ENCODE measurements at places on chromosomes 1 and 21.

DNA sequence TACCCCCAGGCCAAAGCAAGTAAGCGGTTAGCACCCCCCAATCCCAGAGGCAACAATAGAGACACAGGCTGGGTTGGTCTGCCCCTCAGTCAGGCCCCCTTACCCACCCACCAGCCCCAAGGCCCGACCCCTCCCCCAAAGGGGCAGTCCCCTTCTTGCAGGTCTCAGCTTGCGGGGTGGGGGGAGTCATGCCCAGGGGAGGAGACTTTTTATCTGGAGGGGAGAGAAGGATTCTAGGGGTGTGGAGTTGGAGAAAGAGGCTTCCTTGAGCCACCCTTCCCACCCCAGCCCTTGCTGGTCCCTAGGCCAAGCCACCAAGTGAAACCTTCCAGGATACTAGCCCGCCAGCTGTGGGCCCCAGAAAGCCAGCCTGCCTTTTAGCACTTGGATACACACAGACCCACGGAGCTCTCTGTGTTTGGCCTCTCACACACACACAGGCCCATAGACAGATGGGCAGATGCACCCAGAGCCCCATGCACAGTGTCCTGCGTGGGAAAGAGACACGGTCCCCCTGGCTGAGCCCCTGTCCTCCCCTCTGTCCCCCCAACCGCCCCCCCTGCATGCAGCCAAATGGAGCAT lies 7.1 kb downstream of the TMEM54 start:
- DNase-seq, result peak; percentile 54

- peak; percentile 42 for DNase-seq
Observed at GRCh38 chr1:184672013-184672726, 82.5 kb downstream of the EDEM3 start.

DNA sequence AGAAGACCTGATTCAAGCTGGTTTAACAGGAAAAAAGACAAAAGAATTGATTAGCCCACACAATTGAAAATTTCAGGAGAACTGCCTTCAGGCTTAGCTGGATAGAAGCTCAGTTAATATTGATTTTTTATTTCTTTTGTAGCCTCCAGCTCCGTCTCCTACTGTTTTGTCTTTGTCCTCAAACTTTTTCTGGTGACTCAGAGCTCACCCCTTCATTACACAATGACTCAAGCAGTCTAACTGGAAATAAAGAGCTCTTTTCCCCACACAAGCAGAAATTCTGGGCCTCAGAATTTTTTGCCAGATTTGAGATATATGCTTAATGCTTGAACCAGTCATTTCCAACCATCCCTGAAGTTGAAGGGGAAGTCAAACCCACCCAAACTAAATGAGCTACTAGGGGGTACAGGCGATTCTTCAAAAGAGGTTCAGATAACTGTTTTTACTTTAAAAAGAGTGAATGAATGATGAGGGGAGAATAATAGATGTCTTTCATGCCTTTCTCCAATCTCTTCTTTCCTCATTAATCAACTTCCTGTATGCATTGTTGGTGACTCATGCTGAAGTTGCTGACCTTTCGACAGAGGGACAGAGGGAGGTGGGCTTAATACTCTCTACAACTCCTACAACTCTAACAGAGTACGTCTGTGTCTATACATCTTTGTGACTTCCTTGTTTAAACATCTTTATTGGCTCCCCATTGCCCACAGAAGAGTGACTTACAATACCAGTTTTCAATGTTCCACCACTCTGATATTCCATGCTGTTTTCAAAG lies 6.2 kb upstream of the ACP6 start:
- DNase-seq, result no peak

DNA sequence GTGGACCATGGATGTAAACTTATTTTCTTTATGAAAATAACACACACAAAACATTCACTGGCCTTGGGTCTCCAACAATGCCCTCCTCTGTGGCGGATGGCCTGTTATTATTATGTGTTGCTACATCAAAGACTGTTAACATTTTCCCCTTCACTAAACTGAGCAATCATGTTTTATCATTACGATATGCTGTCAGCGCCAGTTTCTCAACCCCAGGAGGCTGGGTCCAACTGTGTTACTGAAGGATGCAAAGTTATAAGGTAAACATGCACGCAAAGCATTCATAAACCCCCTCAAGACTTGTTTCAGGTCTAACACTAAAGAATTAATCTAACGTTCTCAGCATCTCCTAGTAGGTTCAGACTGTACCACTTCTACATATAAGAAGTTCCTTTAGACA lies 6.0 kb upstream of the DUSP10 start:
- DNase-seq, result no peak

DNA sequence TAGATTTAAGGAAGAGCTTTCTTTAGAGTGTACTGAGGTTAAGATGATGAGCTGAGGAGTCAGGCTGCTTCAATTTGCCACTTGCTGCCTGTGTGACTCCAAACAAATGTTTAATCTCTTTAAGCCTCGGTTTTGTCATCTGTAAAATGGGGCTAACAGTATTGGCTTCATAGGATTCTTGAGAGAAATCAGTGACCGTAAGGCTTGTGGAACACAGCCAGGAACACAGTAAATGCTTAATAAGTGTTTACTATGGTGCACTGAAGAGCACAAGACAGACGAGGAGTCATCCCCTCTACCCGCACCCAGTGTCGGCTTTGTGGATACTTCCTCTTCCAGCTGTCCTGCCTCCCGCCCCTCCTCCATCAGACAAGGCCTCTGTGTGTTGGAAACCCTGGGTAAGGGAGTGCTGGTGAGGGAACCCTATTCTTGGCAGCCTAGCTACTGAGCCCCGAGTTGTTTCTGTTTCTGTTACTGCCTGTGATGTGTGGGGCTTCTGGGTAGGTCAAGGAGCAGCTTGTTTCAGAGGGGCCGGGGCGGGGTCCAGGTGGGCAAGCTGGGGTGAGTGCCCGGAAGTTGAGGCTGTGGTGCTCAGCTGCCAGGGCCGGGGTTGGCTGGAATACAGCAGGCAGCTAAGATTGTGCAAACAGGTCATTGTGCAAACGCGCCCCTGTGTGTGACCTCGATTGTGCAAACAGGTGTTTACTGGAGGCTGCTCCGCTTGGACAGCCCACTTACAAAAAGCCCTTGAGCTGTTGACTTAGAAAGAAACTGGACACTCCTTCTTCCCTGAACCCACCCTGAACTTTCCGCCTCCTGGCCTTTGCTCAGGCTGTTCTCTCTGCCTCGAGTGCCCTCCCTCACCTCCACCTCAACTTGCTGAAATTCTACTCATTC lies 4.0 kb upstream of the CSF3R start:
- no peak for DNase-seq

DNA sequence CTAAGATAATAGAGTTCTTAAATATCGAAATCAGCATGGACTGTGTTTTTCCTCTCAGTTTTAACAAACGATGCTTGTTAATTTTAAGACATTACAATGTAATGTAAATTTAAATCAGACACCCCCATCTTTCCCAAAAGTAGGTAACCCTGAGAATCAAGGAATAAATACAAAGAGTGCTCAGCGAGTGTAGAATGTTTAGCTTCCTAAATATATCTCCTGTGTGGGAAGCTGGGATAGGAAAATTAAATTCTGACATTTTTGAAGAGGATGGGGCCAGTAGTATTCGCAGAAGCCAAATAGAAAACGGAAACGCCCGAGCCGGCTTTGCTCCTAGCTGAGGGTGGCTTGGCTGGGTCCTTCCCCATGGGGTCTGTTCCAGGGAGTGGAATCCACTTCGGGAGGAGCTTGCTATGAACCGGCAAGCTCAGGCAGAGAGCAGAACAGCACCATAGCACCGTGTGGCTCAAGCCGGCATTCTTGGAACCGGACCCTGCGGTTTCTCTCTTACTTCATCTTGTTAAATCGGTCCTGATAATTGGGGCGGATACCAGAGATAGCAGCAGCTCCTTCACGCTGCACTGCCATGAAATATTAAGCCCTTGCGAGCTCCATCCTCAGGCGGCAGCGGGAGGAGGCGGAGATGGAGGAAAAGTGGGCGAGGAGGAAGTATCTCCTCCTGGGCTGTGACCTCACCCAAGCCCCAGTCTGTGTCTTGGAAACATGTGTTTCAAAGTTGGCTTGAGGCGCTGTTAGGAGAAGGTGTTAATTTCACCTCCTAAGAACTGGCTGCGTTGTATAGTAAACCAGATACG lies 24.9 kb downstream of the MAP3K7CL start:
- no peak for DNase-seq

GRCh38 chr1:204308023-204308628 lies 51.6 kb downstream of the PLEKHA6 start:
- DNase-seq, result no peak

DNA sequence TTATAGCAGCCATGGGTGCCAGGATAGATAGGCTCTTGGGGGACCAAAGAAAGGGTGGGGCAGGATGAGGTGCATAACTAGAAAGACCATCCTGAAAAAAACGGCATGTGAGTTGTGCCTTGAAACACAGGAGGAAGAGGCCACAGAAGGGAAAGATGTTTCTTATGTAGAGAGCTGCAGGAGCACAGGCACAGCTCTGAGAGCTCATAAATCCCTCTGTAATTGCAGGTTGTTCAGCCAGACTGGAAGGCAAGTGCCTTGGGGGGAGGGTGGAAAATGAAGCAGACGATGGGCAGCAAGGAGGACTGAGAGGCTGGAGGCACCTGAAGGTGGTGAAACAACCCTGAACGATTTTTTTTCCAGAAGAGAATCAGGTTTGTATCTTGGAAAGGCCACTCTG lies 170.7 kb downstream of the NR5A2 start:
- no peak for DNase-seq

GRCh38 chr1:229434005-229434640 lies at the start of gene ACTA1:
ACTA1 (minus strand) TSS chr1:229434094; CDS start chr1:229433115, 979 bp downstream.
- no peak for DNase-seq

GRCh38 chr1:64423526-64423925 lies 46.4 kb upstream of the CACHD1 start:
- DNase-seq, result no peak

DNA sequence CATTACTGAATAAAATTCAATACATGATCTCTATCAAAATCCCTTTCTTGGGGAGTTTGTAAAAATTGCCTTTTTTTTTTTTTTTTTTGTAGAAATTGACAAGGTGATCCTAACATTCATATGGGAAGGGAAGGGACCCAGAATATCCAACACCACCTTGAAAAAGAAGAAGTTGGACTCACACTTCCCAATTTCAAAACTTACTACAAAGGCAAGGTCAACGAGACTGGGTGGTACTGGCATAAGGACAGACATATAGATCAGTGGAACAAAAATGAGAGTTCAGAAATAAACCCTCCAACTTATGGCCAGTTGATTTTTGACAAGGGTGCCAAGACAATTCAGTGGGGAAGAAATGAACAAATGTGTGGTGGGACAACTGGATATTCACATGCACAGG lies 31.4 kb upstream of the CLSTN1 start:
- DNase-seq, result no peak

DNA sequence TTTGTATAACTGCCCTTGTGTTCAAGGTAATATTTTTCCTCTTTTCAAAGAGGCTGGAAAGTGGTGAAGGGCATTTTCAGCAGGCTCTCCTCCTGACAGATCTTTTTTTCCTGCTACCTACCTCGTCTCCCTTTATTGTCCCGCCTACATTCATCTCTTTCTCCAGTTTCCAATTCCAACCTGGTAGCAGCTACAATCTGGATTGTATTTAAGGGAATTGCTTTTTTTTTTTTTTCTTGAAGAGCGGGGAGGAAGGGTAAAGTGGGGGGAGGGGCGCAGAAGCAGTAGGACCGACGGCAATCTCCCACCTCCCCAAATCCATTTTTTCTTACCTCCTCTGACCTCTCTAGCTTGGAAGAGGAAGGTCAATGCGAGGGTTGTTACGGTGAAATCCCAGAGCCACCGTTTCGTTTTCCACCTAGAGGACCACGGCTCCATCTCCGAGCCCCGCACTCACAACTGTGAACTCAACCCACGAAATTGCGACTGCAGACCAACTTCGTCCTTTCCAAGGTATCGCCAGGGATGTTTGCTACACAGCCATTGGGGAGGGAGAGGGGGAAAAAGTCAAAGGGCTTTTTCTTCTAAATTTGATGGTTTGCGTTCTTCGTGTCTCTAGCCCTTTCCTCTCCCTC lies 464 bp downstream of the COL11A1 start:
- DNase-seq, result no peak

GRCh38 chr1:197180252-197180878 lies 33.9 kb upstream of the ASPM start:
- peak; percentile 43 for DNase-seq

Measured in COR-L47 (cell line).